ENCODE measurements at places on chromosomes 2 and 18. TPM values are rescaled to one million over a fixed set of nuclear protein-coding genes. Genes with fewer than 3 reads are reported as not detected.

Gene GPBAR1
- polyA plus RNA-seq, result 2.0 TPM

Gene PTPRN
- polyA plus RNA-seq, result not detected

Gene LOXHD1
- 0.62 TPM for polyA plus RNA-seq

Gene ANO7
- polyA plus RNA-seq, result 1.7 TPM

Gene DSG1
- not detected for polyA plus RNA-seq

Gene EFHD1
- 66.4 TPM for polyA plus RNA-seq

Gene TNFAIP6
- 2.3 TPM for polyA plus RNA-seq

Gene CD28
- 1.9 TPM for polyA plus RNA-seq

Gene PRSS56
- polyA plus RNA-seq, result 0.09 TPM

Measured in renal cortex interstitium (tissue), 15 donors.